Left colon (tissue), 2 donors: ENCODE measurements at places on chromosomes 4 and X.

GRCh38 chr4:73653695-73654106 lies 33.5 kb upstream of the RASSF6 start:
- DNase-seq = peak; percentile 46

DNA sequence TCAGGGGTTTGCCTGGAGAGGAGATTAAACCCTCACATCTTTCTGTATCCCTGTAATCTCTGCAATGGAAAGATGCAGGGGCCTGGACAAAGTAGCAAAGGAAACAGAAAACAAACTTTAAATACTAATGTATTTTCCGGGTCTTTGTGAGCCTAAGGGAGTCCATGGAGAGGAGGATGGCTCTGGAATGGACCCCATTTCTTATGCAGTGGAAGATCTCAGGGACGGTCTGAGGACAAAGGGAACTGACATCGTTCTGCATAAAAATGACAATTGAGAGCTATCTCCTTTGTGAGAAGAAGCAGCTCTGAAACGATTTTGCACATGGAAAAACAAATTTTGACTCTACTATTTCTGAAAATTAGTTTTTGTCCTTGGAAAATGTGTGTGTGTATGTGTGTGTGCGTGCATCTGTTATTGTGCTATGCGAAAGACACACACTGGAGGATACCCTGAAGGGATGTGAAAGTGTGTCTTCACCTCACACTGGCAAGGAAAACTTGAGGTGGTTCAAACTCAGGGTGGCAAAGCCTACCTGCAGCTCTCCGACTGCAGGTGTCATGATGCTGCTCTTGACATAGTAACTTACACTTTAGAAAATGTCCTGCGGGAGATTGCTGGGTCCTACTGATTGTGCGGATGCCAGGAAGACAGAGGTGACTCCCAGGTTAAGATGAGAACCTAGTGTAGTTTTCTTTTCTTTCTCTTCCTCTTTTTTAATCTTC lies 126.4 kb upstream of the JADE1 start:
- no peak for DNase-seq

- DNase-seq = no peak
Measured at GRCh38 chr4:152530600-152530999, 5.3 kb downstream of the FBXW7 start.

- DNase-seq = no peak
Measured at GRCh38 chrX:103362474-103362873, 6.2 kb downstream of the TCEAL9 start.

DNA sequence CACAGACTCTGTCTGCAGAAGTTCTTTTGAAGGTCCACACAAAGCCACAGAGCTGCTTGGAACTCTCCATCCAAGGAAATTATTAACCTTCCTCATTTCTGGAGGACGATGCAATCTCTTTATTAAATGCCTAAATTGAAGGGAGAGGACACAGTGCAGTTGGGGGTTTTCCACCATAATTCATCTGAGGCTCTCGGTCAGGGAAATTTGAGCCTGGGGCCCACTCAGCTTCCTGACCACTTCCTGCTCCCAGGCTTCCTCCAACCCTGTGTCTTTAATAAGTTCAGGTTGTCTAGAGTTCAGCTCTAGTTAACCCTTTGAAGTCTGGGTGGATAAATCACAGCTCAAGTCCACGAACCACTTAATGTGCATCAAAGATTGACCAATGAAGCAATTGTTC lies 58.5 kb downstream of the PRPS1 start:
- no peak for DNase-seq

DNA sequence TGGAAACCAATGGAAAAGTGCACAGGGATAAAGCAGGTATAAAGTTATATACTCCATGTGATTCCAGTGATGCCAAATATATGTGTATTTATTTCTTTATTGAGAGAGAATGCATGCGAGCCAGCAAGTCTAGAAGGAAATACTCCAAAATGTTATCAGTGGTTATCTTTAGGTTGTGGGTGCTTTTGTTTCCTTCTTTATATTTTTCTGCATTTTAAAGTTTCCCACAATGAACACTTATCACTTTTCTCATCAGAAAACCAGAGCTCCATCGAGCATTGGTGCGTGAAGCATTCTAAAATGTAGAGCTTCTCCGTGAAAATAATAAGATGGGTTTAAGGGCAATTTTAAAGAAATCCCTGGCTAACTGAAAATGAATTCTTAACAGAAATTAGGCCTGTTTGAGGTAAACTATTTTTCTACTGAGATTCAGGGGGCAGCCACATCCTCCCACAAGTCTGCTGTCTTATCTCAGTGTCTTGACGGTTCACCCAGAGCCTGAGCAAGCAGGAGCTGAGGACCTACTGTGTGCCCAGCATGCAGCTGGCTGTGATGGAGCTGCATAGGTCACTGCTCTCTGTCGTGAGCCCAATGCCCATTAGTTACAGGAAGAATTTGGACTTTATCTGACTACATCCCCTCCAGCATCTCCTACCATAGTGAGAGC lies 18.7 kb upstream of the CD40LG start:
- DNase-seq = no peak

DNA sequence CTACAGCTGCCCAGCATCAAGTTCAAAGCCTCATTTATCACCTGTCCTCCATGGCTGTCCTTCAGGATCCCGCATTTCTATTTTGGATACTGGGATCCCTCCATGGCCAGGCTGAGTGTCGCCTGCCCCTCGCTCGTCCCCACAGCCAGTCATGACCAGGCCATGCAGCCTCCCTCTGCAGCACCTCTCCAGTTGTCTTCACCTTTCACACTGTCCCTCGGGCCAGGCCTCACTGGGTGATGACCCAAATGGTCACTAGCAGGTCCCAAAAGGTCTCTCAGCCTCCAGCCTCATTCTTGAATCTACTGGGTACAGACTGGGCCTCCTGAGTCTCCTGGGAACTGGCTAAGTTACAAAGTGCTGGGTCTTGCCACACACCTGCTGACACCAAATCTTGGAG lies 48.7 kb upstream of the HELT start:
- DNase-seq = no peak

- DNase-seq = no peak
Measured at GRCh38 chr4:15010038-15010585, 7.8 kb downstream of the CPEB2 start.

DNA sequence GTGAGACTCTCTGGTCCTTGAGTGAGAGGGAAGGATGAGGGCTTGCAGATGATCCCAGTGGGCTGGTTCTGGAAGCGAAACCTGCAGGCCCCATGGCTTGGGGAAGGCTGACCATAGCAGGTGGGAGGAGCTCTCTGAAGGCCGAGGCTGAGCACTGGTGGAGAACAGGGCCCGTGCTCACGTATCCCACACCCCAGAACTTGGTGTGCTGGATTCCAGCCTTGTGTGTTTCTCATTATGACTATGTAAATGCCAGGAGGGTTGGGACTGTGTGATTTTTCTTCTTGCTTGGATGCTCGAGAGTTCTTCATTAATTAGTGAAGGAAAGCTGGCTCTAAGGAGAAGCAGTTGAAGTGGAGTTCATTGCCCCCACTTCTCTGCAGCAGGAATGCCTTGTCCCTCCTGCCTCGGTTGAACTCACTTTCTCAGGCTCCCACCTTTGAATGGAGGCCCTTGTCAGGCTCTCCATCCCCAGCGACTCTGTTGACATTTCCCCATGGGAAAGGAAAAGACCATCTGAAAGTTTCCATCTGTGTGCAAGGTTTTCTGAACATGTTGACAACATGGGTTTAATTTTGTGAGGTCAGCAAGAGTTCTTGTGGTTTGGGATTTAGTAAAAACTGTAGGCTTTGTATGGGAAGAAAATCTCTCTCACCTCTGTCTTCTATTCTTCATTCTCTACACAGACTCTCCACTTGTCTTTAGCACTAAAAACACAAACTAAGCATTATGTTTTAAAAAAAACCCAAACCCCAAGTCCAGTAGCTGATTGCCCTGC lies 57.7 kb downstream of the TBL1X start:
- DNase-seq = no peak

DNA sequence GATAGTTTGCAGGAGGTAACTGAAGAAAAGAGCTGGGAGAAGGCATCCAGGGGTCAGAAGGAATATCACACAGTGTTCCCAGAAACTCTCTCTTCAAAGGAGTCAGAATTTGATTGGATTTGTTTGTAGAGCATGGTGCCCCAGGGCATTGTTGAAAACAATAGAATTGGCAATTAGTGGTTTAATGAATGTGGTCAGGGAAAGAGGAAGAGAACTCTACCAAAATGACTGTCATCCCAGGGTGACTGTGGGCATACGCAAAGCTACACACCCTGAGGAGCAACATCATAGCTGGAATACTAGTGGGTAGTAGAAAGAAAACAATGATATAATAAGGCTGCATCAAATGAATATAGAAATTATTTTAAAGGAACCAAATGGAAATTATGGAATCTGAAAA lies 21.5 kb downstream of the TNIP2 start:
- DNase-seq = no peak

DNA sequence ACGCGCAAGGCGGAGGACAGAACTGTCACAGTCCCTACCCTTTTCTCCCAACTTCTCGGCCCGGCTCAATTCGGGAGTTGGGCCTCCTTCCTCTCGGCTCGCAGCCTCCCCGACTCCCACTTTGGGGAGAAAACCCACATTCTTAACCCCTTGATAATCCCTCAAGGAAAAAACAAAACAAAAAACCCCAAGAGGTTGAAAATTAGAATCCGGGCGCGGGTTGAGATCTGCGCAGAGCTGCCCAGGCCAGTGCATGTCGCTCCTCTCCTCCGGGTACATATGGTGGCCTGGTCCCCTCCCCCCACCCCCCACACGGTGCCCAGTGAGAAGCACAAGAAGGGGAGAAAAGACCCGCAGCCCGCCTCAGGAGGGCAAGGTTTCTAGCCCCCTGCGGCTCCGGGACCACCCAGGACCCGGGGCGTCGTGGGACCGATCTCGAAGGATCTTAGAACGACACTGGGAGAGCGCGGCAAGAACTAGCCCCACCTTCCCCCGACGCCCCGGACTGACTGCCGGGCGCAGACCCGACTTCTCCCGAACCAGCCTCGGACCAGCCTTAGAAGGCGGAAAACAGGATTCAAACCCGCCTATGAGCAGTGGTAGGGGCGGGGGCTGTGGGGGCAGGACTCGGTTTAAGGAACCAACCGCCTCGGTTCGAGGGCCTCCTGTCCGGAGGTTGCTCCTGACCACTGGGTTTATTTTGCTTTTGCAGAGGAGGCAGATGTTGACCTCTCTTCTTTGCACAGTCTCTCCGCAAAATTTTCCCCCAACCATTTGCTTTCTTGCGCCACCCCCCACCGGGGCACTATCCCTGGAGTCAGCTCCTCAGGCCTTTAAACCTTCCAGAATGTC lies 2.5 kb upstream of the PDGFRA start:
- DNase-seq = peak; percentile 43

- no peak for DNase-seq
Measured at GRCh38 chr4:41880840-41881831, 54.1 kb upstream of the TMEM33 start.

- DNase-seq = no peak
Measured at GRCh38 chr4:11182031-11182430, 246.7 kb downstream of the HS3ST1 start.

DNA sequence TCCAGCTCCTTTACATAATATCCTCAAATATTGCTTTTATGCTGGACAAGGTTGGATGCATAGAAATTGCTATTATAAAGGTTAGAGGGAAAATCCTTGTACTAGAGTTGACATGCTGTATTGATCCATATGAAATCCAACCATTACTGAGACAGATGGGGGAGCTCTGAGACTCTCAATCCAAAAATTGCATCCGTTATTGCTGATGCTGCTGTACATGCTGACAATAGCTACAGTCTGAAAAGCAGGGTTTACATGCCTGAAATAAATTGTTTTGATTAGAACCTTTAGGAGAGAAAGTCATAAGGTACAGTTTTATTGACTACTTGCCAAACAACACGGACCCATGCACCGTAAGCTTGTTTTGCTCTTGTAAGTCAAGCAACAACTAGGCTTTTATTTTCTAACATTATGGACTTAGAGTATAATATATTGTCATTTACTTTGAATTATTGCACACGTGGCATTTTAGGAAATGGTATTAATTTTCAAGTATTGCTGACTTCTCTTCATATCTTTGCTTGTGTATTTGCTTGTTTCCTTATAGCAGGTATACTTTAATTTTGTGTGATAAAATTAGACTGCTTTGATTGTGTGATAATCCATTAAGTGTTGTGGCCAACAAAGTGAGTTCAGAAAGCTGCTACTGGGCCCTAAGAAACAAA lies 1365.2 kb downstream of the STIM2 start:
- DNase-seq = no peak

DNA sequence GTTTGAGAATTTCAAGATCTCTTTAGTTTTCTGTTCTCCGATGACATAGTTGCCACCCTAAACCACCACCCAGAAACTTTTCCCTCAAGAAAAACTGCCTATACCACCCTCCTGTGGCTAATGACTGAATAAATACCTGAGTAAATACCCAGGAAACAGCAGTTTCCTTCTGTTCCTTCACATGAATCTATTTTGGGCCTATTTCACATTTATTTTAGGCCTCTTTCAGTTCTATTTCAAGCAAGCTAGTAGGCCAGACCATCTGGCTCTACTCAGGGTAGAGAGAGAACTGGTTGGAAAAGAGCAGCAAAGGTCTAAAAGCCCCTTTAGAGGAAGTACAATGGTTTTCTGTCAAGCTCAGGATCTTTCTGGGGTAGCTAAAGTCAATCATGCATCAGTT lies 23.4 kb downstream of the ARHGEF9 start:
- DNase-seq = no peak
